Activated CD4-positive, alpha-beta T cell treated with anti-CD3 and anti-CD28 coated beads, Interleukin-2, amount 50 U/mL, for 1 hour (primary cell): ENCODE measurements at places on chromosomes 6 and 20.

GRCh38 chr6:766625-767024 is 73.7 kb upstream of the EXOC2 start:
- no peak for DNase-seq

DNA sequence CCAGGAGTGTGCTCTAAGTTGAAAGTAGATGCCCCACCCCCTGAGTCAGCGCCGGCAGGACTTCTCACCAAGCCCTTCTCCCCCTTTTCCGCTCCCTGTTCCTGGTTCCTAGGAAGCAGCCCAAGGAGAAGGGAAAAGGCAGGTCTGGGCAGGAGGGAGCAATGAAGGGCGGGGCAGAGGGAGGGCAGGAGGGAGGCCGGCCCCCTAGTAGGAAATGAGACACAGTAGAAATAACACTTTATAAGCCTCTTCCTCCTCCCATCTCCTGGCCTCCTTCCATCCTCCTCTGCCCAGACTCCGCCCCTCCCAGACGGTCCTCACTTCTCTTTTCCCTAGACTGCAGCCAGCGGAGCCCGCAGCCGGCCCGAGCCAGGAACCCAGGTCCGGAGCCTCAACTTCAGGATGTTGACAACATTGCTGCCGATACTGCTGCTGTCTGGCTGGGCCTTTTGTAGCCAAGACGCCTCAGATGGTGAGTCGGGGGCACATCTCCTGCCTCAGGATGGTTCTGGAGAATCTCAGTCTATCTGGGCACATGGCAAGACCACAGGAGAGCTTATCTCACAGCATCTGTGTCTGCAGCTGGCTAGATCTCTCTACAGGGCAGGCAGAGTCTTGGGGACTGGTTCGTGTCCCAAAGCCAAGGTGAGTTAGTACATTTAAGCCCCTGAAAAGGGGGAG is at the start of gene PROCR:
Gene PROCR, plus strand, starts transcription at position 320 of the 681 bp plus-strand sequence. Its CDS starts 83 bp downstream, at position 403.
- DNase-seq, result no peak

GRCh38 chr20:39109933-39110818 is 148.0 kb downstream of the DHX35 start:
- no peak for DNase-seq

- no peak for DNase-seq
These were observed 43.9 kb downstream of the RAMACL start for GRCh38 chr6:166542580-166542912.

GRCh38 chr6:63783096-63783495 is 147.5 kb downstream of the PHF3 start:
- no peak for DNase-seq

- DNase-seq, result no peak
These were observed 56.9 kb downstream of the SYNJ2 start for GRCh38 chr6:158038291-158039177.
